ENCODE measurements at places on chromosomes 12 and 14.

GRCh38 chr12:121404734-121405133, 4.8 kb downstream of the RNF34 start:
- no peak for DNase-seq

GRCh38 chr12:15855646-15856045, 26.5 kb upstream of the STRAP start:
- DNase-seq, result no peak

- no peak for DNase-seq
Observed at GRCh38 chr12:52070185-52070925, 577 bp downstream of the ATG101 start.

GRCh38 chr12:572532-572899, 90.7 kb downstream of the NINJ2 start:
- DNase-seq, result peak; percentile 81

DNA sequence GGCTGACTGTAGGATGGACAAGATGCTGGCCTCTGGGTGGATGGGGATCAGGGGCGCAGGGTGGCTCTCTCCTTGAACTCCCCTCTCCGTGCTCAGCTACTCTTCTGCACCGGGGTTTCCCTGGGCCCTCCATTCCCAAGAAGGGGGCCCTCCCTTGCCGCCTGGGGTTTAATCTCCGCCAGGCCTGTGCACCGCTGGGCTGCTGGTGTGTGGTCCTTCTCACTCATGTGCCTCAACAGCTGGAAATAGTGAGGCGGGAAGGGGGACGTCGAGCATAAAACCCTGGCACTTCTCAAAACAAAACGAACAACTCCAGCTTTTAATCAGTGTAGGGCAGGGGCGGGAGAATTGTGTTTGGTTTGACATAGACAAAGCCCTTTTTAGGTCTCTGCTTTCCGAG, 19.0 kb upstream of the SMOC1 start:
- no peak for DNase-seq

- no peak for DNase-seq
Observed at GRCh38 chr14:61266891-61267740, 14.0 kb downstream of the TMEM30B start.

- DNase-seq, result no peak
Observed at GRCh38 chr12:60042835-60043234, 447.0 kb downstream of the SLC16A7 start.

- no peak for DNase-seq
Observed at GRCh38 chr14:49636866-49637265, 1.8 kb upstream of the DNAAF2 start.

GRCh38 chr12:130993759-130994670, 40.3 kb downstream of the ADGRD1 start:
- DNase-seq, result no peak

GRCh38 chr14:33711811-33712216, 239.1 kb downstream of the EGLN3 start:
- no peak for DNase-seq

DNA sequence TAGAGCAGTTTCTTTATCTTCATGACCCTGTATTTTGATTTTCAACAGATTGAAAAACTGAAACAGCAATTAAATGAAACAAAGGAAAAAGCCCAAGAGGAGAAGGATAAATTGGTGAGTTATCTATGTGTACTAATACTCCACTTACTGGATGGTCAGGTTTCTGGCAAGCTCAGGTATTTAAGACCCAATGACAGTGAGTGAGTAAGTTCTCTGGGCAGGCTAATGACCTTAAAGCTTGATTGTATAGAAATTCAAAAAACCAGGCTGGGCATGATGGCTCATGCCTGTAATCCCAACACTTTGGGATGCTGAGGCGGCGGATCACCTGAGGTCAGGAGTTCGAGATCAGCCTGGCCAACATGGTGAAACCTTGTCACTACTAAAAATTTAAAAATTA, 10.0 kb downstream of the BBOF1 start:
- DNase-seq, result no peak

GRCh38 chr12:19689801-19690472, 250.6 kb downstream of the AEBP2 start:
- no peak for DNase-seq

DNA sequence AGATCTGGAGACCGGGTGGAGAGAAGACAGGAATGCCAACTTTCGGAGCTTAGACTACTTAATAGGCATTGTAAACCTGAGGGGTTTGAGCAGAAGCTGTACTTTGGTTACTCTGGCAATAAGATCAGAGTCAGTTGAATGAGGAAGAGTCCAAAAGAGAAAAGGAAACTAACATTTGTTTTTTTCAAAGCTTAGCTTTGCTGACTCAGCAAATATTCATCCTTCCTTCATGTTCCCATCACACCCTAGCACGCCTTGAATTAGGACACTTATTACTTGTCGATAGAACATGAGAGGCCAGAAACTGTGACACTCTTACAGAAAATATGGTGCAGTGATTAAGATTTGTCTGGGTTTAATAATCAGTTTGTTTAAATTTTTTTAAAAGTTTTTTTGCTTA, 266.9 kb upstream of the ATP2B1 start:
- DNase-seq, result no peak

Data from H4 (cell line).